SK-N-SH (cell line): ENCODE measurements at places on chromosomes 1 and 21.

GRCh38 chr1:34792868-34793727, at the start of gene GJA4:
GJA4 (plus strand) TSS chr1:34792999; CDS start chr1:34794214, 1,215 bp downstream.
- H3K27ac ChIP-seq = no peak within 1 kb of the TSS
- H3K36me3 ChIP-seq = no peaks in the 10 kb centered on the region
- DNase-seq = peak; percentile 47
- H3K27me3 ChIP-seq = no peaks in the 10 kb centered on the region
- no peak within 1 kb of the TSS for H3K4me3 ChIP-seq

- no peaks in the 10 kb centered on the region; the same call in 1 of the 2 replicates for H3K27me3 ChIP-seq
- DNase-seq = no peak
- no peak overlapping the region for H3K4me3 ChIP-seq
- H3K4me1 ChIP-seq = no peaks in the 10 kb centered on the region
- H3K36me3 ChIP-seq = no peaks in the 10 kb centered on the region
- H3K27ac ChIP-seq = no peak overlapping the region
Measured at GRCh38 chr1:186772228-186772627, 56.5 kb upstream of the PLA2G4A start.

DNA sequence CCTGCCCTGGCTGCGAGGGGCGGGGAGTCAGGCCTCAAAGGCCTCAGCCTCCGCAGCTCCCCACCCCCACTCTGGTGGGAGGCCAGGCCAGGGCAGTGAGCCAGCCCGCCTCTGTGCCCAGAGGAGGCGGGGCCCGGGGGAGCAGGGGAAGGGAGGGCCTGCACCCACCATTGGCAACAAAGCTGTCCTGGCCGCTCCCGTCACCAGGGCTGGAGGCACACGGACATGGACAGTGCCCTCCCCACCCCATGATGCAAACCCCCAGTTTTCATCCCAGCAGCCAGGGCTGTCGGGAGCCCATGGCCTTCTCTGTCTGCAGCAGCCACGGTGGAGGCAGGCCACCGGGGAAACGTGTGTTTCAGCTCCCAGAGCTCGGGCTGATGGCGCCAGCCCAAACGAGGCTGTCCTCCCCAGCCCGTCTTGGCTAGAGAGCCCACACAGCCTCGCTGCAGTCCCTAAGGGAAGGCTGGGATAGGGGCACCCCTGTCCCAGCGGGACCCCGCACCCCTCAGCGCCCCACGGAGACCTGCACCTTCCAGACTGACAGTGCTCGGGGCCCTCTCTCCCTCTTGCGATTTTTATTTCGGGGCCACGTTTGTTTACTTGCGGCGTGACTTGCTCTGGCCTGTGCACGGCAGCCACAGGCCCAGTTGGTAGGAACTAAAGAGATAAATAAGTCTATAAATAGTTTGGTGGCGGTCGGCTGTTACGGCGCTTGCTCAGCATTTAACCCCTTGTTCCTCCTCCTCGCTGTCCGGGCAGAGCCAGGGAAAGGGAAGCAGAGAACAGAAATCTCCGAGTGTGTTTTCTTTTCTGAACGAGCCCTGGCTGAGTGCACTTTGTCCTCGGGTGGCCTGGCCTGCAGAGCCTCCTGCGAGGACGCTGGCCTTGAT, 101.8 kb downstream of the PRDM16 start:
- H3K27ac ChIP-seq = no peak overlapping the region
- DNase-seq = peak; percentile 89
- no peaks in the 10 kb centered on the region for H3K27me3 ChIP-seq
- H3K36me3 ChIP-seq = no peaks in the 10 kb centered on the region

GRCh38 chr1:178143730-178144690, 50.1 kb downstream of the RASAL2 start:
- no peak overlapping the region for H3K27ac ChIP-seq
- H3K27me3 ChIP-seq = no peaks in the 10 kb centered on the region
- DNase-seq = no peak
- no peaks in the 10 kb centered on the region for H3K36me3 ChIP-seq
- peaks cover 11% of the 10 kb centered on the region; the same call in 1 of the 2 replicates for H3K4me1 ChIP-seq

GRCh38 chr1:41720861-41721410, 197.8 kb downstream of the HIVEP3 start:
- no peak for DNase-seq
- H3K27me3 ChIP-seq = no peaks in the 10 kb centered on the region
- H3K4me1 ChIP-seq = no peaks in the 10 kb centered on the region
- no peak overlapping the region for H3K27ac ChIP-seq
- H3K36me3 ChIP-seq = no peaks in the 10 kb centered on the region
- H3K4me3 ChIP-seq = no peak overlapping the region

DNA sequence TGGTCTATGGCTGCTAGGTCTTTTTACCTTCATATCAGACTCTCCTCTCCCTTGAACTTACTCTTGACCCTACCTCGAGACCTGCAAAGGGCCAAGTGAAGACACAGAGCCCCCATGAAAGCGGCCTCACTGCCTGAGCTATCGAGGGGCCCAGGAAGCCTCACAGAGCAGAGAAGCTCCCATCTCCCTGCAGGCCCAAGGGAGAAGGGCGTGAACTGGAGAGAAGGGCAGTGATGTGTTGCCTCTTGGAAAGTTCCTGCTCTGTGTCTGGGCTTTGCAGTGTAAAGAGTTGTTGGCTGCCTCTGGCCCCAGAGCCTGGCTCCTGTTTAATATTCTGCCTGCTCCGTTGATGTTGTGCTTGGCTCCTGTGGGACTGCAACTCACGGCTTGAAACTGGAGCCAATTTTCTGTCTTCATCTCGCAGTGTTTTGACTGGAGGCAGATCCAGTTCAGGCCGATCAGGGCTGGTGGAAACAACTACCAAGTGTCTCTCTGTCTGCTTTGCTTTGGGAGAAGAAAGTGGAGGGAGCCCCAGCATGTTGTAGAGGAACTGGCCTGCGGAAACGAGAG, 4.3 kb downstream of the SERTAD4 start:
- peaks cover 46% of the 10 kb centered on the region for H3K4me1 ChIP-seq
- DNase-seq = no peak
- H3K27me3 ChIP-seq = no peaks in the 10 kb centered on the region
- H3K27ac ChIP-seq = peak overlapping the region; percentile 87
- no peak overlapping the region for H3K4me3 ChIP-seq

GRCh38 chr1:169683661-169684060, 27.8 kb downstream of the SELL start:
- peaks cover 45% of the 10 kb centered on the region for H3K27me3 ChIP-seq
- no peaks in the 10 kb centered on the region for H3K4me1 ChIP-seq
- H3K36me3 ChIP-seq = no peaks in the 10 kb centered on the region
- DNase-seq = no peak
- no peak overlapping the region for H3K4me3 ChIP-seq
- no peak overlapping the region for H3K27ac ChIP-seq

GRCh38 chr1:235399661-235400060, 32.4 kb downstream of the TBCE start:
- H3K4me1 ChIP-seq = no peaks in the 10 kb centered on the region; the same call in 1 of the 2 replicates
- no peaks in the 10 kb centered on the region for H3K27me3 ChIP-seq
- H3K27ac ChIP-seq = no peak overlapping the region
- DNase-seq = no peak

DNA sequence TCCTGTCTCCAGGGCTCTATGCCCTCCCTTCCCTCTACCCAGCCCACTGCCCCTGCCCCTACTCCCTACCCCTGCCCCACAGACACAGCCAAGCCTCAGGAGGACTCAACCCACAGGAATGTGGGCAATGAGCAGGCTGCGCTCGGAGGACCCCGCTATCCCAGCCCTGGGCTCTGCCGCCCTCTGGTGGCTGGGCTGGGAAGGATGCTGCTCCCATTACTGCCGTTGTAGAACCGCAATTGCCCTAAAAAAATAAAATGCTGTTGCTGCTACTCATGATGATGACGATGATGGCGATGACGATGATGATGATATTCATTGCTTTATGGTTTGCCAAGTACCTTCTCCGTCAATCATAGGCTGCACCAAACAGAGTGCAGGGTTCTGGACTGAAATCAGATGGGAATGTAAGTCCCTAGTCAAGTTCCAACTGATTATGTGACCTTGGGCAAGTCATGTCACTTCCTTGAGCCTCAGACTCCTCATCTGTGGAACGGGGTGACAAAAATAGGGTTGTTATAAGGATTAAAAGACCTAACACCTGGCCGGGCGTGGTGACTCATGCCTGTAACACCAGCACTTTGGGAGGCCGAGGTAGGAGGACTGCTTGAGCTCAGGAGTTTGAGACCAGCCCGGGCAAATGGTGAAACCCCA, 24.6 kb downstream of the ARHGEF19 start:
- H3K4me3 ChIP-seq = peak overlapping the region; percentile 7; the same call in 1 of the 2 replicates
- no peaks in the 10 kb centered on the region for H3K27me3 ChIP-seq
- H3K36me3 ChIP-seq = no peaks in the 10 kb centered on the region
- H3K4me1 ChIP-seq = no peaks in the 10 kb centered on the region; the same call in 1 of the 2 replicates

GRCh38 chr1:16922885-16923431, 1.2 kb downstream of the CROCC start:
- no peak overlapping the region for H3K4me3 ChIP-seq
- H3K4me1 ChIP-seq = peaks cover 35% of the 10 kb centered on the region; the same call in 1 of the 2 replicates
- peak; percentile 58 for DNase-seq
- no peaks in the 10 kb centered on the region for H3K27me3 ChIP-seq
- H3K27ac ChIP-seq = no peak overlapping the region
